ENCODE measurements at places on chromosomes 7 and 10.

DNA sequence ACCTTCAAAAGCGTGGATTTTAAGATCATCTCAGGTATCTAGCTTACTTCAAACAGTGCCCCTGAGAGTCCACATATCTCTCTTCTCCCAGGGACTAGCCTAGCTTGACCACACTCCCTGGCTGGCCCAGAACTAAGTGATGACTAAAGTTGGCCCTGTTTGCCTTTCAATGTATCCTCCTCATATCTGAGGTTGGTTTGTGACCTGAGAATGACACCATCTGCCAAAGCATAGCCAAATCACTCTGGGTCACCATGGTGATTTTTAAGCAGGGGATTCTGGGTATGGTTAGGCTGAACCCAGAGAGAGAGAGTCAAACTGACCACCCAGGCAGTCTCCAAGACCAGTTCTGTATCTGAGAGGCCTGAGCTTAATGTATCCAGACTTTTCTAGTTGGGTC lies 16.2 kb downstream of the CNNM1 start:
- no peaks in the 10 kb centered on the region for H3K27me3 ChIP-seq
- no peak for DNase-seq
- no peak overlapping the region for H3K27ac ChIP-seq

GRCh38 chr7:100726996-100727761 lies 6.2 kb upstream of the ZAN start:
- H3K27me3 ChIP-seq = no peaks in the 10 kb centered on the region
- DNase-seq = no peak
- H3K4me3 ChIP-seq = no peak overlapping the region
- H3K4me1 ChIP-seq = no peaks in the 10 kb centered on the region
- no peaks in the 10 kb centered on the region for H3K36me3 ChIP-seq
- no peak overlapping the region for H3K27ac ChIP-seq

DNA sequence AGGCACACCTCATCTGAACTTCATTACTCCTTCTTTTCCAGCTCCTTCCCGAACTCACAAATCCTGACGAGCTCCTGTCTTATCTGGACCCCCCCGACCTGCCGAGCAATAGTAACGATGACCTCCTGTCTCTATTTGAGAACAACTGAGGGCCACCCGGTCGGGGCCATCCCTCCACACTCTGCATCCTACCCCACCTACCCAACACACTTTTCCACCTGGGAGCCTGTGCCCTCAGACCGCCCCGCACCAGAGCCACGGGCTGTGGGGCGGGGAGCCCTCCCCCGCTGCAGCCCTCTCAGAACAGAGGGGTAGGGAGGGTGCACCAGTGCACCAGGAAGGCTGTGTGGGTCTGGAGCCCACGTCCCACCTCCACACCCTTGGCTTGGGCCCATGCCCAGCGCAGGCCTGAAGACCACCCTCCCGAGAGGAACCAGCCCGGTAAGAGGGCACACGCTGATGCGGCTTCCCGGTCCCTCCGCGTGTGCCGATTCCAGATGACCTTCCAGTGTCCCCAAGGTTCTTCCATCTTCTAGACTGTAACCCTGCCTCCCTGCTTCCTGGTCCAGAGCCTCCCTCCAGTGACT lies 34.6 kb upstream of the PPIF start:
- H3K27ac ChIP-seq = no peak overlapping the region
- no peaks in the 10 kb centered on the region for H3K36me3 ChIP-seq
- DNase-seq = no peak
- H3K4me3 ChIP-seq = no peak overlapping the region

DNA sequence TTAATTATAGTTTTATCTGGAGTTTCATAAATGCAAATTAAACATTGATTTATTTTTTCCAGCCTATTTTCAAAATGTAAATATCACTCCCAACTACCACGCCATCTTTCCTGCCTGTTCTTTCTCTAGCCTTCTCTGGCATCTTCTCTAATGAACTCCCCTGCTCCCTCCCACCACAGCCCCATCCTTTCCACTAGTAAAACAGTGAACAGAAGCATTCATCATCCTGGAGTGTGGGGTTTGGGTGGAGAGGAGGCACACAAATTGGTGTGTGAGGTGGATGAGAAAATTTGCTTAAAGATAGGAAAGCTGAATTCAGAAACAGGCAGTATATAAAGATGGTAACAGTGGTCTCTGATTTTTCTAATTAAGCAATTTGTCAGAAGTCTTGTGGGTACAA lies 479.4 kb downstream of the ARL4A start:
- H3K36me3 ChIP-seq = no peaks in the 10 kb centered on the region
- no peaks in the 10 kb centered on the region for H3K4me1 ChIP-seq
- no peak overlapping the region for H3K4me3 ChIP-seq
- DNase-seq = no peak

DNA sequence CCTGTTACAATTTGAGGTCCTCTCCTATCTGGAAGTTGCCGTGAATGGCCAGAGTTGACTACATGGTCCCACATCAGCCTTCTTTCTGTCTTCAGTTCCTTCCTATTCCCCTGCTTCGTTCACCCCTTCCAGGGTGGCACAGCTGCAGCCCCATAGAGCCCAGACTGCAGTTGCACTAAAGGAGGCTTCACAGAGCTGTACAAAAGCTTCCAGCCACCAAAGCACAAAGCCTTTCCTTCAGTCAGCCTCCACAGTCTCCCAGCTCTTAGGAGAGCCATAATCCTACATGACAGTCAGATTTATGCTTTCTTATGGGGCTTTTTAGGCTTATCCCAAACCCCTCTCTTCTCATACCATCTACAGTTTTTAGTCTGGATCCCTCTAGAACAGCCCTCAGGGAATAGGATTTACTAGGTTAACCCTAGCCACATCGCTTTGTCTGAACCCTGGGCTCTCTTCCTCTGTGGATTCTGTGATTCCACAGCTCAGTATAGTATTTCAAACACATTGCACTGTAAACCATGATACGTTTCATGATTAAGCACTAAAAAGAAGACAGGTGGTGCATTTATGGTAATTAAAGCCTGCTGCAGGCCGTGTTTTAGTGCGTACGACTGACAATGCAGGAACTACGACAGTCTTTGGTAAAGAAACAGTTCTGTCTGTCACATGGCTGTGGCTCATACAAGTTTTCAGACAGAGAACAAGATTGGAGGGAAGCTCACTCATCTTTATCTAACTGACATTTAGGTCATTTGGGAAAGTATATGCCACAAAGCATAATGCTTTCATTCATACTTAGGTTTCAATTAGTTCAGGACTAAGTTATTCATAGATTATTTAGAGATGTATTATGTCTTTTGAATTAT lies 208.3 kb upstream of the KMT2E start:
- H3K27ac ChIP-seq = no peak overlapping the region
- H3K36me3 ChIP-seq = no peaks in the 10 kb centered on the region
- H3K4me1 ChIP-seq = no peaks in the 10 kb centered on the region
- H3K4me3 ChIP-seq = no peak overlapping the region
- no peak for DNase-seq

GRCh38 chr10:7876541-7877127 lies 58.3 kb downstream of the TAF3 start:
- no peak overlapping the region for H3K4me3 ChIP-seq
- H3K4me1 ChIP-seq = no peaks in the 10 kb centered on the region
- no peak for DNase-seq
- H3K27ac ChIP-seq = no peak overlapping the region

GRCh38 chr10:48418189-48418788 lies 111.8 kb downstream of the MAPK8 start:
- H3K27me3 ChIP-seq = no peaks in the 10 kb centered on the region
- H3K4me3 ChIP-seq = no peak overlapping the region
- H3K27ac ChIP-seq = no peak overlapping the region

DNA sequence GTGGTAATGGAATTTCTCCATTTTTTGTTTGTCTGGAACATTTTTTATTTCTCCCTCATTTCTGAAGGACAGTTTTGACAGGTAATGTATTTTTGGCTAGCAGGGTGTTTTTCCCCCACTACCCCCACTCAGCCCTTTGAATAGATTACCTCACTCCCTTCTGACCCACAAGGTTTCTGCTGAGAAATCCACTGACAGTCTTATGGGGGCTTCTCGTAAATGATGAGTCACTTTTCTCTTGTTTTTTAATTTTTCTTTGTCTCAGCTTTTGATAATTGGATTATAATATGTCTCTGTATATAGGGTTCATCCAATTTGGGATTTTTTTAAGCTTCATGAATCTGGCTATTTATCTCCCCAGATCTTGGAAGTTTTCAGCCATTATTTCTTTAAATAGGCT lies 74.7 kb upstream of the CCDC71L start:
- no peaks in the 10 kb centered on the region for H3K27me3 ChIP-seq
- no peak overlapping the region for H3K4me3 ChIP-seq
- no peaks in the 10 kb centered on the region for H3K4me1 ChIP-seq
- H3K27ac ChIP-seq = no peak overlapping the region

DNA sequence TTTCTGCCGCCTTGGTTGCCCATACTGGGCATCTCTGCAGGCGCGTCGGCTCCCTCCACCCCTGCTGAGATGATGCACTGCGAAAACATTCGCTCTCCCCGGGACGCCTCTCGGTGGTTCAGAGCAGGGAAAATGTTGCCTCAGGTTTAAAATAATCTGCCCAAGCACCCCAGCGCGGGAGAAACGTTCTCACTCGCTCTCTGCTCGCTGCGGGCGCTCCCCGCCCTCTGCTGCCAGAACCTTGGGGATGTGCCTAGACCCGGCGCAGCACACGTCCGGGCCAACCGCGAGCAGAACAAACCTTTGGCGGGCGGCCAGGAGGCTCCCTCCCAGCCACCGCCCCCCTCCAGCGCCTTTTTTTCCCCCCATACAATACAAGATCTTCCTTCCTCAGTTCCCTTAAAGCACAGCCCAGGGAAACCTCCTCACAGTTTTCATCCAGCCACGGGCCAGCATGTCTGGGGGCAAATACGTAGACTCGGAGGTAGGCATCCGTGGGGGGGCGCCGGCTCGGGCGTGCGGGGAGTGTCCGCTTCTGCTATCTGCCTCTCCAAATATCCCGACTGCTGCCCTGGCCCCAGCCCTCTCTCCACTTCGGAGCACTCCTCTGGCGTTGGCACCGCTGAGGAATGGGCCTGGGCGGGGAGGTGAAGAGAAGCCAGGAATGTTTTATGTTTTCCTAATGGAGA lies at the start of gene CAV1:
Gene CAV1, plus strand, starts transcription at position 428 of the 689 bp plus-strand sequence. Its CDS starts 27 bp downstream, at position 455.
- peak; percentile 88 for DNase-seq
- H3K4me1 ChIP-seq = peaks cover 9% of the 10 kb centered on the region
- H3K36me3 ChIP-seq = no peaks in the 10 kb centered on the region
- peak within 1 kb of the TSS; percentile 54 for H3K27ac ChIP-seq
- no peaks in the 10 kb centered on the region for H3K27me3 ChIP-seq
- H3K4me3 ChIP-seq = peak within 1 kb of the TSS; percentile 80

GRCh38 chr7:66921918-66922486 lies 977 bp downstream of the TMEM248 start:
- H3K4me1 ChIP-seq = peaks cover 10% of the 10 kb centered on the region
- no peak for DNase-seq
- H3K36me3 ChIP-seq = no peaks in the 10 kb centered on the region
- no peak overlapping the region for H3K27ac ChIP-seq
- peak overlapping the region; percentile 77 for H3K4me3 ChIP-seq

- no peaks in the 10 kb centered on the region for H3K36me3 ChIP-seq
- no peaks in the 10 kb centered on the region for H3K4me1 ChIP-seq
- no peaks in the 10 kb centered on the region for H3K27me3 ChIP-seq
- no peak overlapping the region for H3K27ac ChIP-seq
Observed at GRCh38 chr7:137209151-137209817, 134.2 kb downstream of the PTN start.

DNA sequence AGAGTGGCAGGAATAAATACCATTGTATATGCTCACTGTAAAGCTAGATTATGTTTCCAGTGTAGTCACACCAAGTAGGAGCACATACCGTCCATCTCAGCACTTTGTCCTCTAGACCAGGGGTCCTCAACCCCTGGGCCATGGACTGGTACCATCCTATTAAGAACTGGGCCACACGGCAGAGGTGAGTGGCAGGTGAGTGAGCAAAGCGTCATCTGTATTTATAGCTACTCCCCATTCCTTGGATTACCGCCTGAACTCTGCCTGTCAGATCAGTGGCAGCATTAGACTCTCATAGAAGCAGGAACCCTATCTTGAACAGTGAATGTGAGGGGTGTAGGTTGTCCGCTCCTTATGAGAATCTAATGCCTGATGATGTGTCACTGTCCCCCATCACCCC lies 735.3 kb downstream of the MAGI2 start:
- H3K4me3 ChIP-seq = no peak overlapping the region
- no peaks in the 10 kb centered on the region for H3K36me3 ChIP-seq
- H3K27me3 ChIP-seq = peaks cover 2% of the 10 kb centered on the region
- DNase-seq = no peak
- no peak overlapping the region for H3K27ac ChIP-seq

DNA sequence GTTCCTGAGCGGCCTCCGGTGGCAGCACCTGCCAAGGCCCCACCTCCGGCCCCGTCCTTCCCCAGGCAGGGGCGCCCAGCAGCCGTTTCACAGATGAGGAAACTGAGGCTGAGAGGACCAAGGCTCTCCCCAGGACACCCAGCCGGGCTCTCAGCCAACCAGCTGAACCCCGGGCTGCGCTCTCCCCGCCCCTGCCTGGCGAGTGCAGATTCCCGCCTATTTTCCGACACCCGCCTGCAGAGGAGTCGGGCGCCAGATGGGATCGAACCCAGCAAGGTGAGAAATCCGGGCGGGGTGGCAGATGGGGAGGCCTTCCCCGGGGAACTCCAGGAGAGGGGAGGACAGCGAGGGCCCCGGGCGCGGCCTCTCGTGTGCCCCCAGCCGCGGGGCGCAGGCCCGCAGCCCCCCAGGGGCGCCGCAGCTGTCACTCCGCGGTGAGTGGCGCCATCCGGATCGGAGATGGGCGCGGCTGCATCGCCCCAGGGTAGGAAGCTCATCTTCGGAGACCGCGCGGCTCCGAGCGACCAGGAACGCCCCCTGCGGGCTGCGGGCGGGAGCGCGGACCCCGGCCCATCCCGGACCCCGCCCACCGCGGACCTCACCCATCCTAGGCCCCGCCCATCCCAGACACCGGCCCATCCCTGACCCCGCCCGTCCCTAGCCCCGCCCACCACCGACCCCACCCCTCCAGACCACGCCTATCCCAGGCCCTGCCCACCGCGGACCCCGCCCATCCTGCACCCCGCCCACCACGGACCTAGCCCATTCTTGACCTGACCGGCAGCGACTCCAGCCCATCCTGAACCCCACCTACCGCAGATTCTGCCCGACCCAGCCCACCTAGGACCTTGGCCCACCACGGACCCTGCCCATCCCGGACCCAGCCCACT lies 90.3 kb downstream of the MICALL2 start:
- no peak for DNase-seq
- no peaks in the 10 kb centered on the region for H3K36me3 ChIP-seq
- no peak overlapping the region for H3K27ac ChIP-seq
- no peak overlapping the region for H3K4me3 ChIP-seq

DNA sequence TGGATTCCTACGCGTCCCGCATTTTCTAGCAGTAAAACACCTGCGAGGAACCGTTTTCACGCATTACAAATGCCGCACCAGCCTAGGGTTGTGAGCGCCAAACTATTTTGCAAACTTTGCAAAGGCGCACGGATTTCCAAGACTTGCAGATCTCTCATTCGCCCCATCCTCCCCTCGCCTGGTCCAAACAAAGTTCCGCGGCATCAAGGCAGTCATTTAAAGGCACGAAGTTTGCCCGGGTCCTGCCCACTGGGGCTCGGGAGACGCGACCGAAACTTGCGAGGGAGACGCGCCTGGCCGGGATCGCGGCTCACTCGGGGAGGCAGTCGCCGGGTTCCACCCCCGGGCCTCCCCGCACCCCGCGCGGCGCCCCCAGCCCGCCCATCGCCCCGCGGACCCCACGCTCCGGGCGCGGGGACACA lies 613 bp downstream of the USP6NL start:
- H3K27ac ChIP-seq = peak overlapping the region; percentile 93
- H3K36me3 ChIP-seq = no peaks in the 10 kb centered on the region
- H3K4me1 ChIP-seq = peaks cover 3% of the 10 kb centered on the region
- no peaks in the 10 kb centered on the region for H3K27me3 ChIP-seq

- H3K4me1 ChIP-seq = peaks cover 2% of the 10 kb centered on the region
- H3K27ac ChIP-seq = no peak overlapping the region
- no peak for DNase-seq
Observed at GRCh38 chr7:75619636-75620035, 119.1 kb downstream of the HIP1 start.
